ENCODE measurements at places on chromosomes 6 and 20.

DNA sequence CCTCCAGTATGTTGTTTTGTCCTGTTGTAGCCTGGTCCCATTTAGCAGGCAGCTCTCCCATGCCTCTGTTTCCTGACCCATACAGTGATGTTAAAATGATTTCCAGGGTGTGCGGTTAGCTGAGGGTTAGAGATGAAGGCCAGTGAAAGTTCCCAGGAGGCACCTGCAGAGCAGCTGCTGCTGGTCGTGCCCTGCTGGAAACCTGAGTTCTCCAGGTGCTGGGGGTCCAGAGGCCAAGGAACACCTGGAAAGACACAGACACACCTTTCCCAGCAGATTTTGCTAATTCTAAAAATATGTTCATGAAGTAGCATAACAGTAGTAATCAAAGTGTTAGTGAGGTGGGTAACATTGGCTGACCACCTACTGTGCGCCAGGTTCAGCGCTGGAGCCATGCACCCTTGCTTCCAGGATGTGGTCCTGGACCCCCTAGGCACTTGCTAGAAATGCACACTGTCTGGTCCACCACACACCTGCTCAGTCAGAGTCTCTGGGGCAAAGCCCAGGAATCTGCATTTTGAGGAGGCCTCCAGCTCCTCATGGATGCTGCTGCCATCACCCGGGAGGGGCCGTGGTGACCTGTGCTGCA, 118.7 kb downstream of the SYNDIG1 start:
- DNase-seq, result no peak

- DNase-seq, result no peak
Measured at GRCh38 chr20:60653111-60653845, 598.8 kb upstream of the CDH4 start.

- no peak for DNase-seq
Measured at GRCh38 chr6:78379982-78380381, 487.4 kb upstream of the IRAK1BP1 start.

DNA sequence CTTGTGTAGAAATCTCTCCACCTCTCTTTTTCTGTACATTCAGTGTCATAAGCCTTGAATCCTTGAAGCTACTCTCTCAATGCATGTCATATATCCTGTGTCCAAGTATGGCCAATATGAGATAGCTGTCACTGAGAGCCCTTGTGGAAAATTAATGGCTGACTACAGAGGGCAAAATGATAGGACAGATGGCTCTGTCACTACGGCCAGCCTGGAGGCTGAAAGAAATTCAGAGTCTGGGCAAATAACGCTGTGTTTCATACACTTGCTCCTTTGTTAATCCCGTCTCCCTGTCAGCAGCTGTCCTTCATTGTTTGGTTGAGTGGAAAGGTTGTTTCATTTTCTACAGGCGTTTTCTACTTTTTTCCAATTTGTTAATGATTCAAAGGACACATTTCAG, 70.4 kb upstream of the VGLL2 start:
- no peak for DNase-seq

DNA sequence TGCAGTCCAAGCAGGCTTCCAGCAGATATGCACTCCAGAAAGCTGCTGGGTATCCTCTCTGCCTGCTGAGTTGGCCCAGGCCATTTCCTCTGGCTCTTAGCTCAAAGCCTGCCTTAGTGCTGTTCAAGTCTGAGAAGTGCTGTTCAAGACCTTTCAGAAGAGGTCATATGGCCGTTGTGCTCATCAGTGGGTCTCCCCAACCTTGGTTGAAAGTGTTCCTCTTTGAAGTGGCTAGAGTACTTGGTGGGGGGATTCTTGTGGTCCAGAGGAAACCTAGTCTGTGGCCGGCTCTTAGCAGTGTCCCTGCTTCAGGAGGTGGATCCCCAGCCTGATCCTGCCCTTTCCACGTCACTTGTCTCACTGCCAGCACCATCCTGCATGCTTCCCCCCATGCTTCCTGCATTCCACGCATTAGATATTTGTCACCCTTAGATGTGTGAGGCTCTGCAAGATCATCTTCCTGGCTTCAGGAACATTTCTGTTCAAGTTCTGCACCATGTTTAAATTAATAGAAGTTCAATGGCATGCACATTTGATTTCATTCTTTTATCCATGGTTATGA, 105.0 kb downstream of the FIG4 start:
- DNase-seq, result no peak
